GM10248 (cell line): ENCODE measurements at places on chromosomes 2 and 18.

DNA sequence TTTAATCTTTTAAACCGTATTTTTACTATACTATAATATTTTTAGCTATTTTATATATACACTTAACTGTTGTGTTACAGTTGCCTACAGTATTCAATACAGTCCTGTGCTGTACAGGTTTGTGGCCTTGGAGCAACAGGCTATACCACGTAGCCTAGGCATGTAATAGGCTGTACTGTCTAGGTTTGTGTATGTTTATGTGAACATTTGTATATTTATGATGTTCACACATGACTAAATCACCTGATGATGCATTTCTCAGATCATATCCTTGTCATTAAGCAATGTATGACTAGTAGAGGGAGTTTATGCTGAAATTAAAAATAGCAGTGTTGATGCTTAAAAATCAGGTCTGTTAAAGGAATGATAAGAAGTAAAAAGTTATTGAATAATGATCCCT is 92.3 kb upstream of the RANBP2 start:
- DNase-seq, result no peak

- no peak for DNase-seq
Observed at GRCh38 chr2:97982621-97983020, 13.1 kb downstream of the TMEM131 start.

DNA sequence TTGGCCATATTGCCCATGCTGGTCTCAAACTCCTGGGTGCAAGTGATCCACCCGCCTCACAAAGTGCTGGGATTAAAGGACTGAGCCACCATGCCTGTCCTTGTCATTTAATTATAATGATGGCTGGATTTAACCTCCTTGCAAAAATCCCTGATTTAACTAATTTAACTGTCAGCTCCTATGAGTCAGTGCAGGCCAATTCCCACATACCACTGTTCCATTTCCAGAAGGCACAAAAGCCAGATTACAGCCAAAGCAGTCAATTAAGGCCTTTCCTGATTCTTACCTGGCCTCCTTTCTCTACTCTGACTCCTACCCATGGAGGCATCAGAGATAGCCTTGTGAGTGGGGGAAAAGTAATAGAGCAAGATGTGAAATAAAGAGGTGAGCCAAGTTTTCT is 12.3 kb upstream of the SLC35F5 start:
- DNase-seq, result no peak

DNA sequence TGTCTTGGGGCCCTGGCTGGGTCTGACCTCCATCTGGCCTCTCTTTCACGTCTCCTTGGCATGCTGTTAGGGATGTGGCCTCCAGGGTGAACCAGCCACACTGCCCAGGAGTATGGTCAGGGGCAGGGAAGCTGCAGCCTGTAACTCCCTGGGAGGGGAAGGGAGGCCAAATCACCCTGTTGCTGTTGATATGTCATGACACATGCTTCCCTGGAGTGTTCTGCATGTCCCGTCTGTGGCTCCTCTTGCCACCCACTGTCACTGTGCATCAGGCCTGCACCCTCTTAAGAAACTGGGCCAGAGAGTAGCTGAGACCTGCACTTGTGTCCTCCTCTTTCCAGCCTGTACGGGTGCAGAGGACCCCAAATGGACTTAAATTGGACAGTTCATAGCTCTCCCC is 221.3 kb downstream of the FHOD3 start:
- DNase-seq, result no peak

GRCh38 chr2:29112379-29112778 is 2.8 kb upstream of the CLIP4 start:
- DNase-seq, result no peak

DNA sequence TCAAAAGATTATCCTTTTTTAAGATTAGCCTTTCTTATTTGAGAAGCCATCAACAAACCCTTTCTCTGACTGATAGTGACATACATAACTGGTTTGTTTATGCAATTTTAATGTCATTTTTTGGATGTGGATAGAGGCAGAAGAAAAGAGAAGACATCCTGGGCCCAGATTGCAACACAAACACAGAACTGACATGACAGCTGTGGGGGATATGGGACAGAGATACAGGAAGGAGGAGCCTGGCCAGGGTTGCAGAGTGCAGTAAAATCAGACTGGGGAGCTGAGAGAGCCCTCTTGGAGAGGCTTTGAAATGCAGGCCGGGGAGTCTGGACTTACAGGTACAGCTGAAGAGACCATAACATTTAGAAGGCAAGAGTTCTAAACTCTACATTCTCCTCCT is 65.1 kb downstream of the SIGLEC15 start:
- DNase-seq, result no peak

DNA sequence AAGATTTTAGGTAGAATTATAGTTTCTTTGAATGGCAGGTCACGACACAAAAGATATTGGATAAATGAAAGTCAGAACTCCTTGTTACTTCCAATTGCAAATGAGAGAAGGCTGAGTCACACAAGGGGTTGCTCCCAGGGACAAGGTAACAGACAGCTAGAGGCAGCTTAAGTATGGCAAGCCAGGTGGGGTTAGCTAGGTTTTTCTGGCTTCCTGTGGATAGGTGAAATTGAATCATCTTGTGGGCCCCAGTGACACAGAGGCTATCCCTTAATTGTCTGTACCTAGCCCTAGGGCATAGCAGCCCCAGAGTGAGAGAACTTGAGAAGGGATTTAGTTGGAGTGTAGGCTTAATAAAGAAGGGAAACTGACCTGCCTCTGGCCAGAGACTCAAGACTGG is 407.7 kb upstream of the SLC8A1 start:
- DNase-seq, result no peak

DNA sequence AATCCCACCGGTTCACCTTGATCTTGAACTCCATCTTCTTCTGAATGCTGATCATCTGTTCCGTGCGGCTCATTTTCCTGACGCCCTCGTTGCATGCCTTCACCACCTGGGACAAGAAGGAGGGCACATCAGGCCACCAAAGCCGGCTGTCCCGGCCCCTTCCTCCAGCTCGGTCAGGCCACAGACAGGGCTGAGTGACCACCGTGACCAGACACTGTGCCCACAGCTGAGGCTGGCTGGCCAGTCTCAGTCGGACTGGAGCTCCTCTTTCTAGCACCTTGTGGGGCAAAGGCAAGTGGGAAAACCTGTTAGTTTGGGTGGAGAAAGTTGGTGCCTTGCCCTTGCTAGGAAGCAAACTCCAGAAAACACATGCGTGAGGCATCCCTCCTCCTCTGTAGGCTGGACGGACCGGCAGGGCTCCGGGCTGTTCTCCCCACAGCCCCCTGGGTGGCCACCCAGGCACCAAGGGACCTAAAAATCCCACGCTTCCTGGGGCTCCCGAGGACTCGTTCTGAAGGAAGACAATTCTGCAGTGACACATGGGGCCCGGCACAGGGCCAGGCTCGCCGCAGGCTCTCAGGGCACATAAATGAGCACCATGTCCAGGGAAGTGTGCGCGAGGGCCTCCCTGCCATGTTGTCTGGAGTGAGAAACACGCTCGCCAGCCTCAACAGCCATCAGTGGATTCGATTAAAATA is 15.3 kb downstream of the SNORC start:
- no peak for DNase-seq

GRCh38 chr2:234650911-234651310 is 154.0 kb upstream of the ARL4C start:
- no peak for DNase-seq

DNA sequence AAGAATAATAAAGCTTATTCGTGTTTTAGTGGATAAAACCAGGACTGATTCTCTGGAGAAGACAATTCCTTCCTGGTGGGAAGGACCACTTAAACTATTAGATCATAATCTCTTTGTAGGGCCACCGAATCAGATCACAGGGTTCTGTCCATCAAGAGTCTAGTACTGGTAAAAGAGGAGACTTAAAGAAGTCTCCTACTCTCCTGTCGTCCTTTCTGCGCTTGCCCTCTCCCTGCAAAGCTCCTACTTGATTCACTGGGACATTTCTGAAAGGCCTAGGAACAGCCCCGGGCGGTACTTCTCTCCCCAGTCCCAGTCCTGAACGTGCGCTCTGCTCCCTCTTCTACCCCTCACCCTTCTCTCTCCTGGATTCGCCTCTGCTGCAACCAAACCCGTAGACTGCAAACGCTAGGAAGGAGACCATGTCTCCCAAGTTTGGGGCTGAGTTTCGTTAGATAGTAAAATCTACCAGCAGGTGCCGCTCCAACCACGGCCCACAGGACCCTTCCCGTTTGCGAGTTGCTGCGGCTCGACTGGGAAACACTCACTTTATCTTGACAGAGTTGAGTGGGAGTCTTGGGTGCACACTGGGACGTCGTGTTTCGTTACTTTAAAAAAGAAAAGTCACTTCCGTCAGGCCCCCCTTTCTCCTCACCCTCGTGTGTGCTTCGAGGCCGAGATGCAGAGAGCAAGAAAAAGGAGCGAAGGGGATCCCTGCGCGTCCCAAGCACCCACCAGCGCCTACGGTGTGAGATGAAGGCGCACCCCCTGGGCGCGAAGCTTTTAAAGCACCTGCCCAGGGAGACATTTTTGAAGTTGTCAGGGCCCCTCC is 923 bp downstream of the FIGLA start:
- DNase-seq, result peak; percentile 69

- no peak for DNase-seq
Observed at GRCh38 chr18:22858121-22858520, 75.0 kb upstream of the RBBP8 start.

GRCh38 chr2:227349989-227350612 is 25.1 kb downstream of the MFF start:
- no peak for DNase-seq

GRCh38 chr2:189076572-189076971 is 102.4 kb downstream of the COL3A1 start:
- DNase-seq, result no peak

- no peak for DNase-seq
Observed at GRCh38 chr2:46850742-46851141, 64.9 kb downstream of the MCFD2 start.

GRCh38 chr2:110820128-110820527 is 87.8 kb downstream of the ACOXL start:
- DNase-seq, result no peak

- peak; percentile 17 for DNase-seq
Observed at GRCh38 chr2:227942021-227942420, 70.6 kb downstream of the DAW1 start.

GRCh38 chr2:46811379-46812310 is 104.0 kb downstream of the MCFD2 start:
- no peak for DNase-seq

DNA sequence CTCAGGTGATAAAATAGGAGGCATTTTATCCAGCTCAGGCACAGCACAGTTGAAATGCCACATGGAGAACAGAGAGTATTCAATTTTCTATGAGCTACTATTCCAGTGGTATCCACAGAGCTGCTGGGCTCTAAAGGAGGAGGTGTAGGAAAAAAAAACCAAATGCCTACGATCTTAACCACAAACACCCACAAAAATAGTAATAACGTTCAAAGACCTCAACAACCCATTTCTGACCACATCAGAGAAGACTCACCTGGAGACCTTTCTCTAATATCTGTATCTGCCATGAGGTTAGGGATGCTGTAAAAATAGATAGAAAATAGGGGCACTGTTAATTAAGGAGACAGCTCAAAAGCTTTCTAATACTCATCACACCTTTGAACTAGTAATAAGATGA is 294.6 kb upstream of the PARD3B start:
- no peak for DNase-seq

- no peak for DNase-seq
Observed at GRCh38 chr2:17821535-17822444, 5.5 kb downstream of the MSGN1 start.

GRCh38 chr2:56671973-56672569 is 488.3 kb downstream of the CCDC85A start:
- no peak for DNase-seq

DNA sequence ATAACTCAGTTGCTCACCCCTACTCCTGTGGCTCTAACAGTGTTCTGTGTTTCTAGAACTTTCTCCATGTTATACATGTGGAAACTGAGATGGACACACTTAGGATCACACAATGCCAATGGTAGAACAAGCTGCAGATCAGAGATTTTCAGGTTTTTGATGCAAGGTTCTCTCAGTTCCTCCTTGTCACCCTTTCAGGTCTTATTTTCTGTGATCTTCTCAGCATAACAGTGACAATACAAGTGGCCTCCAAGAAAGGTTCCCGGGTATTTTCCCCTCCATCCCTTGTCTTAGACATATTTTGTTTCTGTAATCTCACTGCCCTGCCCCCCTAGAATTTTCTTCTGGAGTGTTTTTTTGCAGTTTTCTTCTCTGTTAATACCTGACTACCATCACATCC is 6.2 kb upstream of the MGAT5 start:
- no peak for DNase-seq

- no peak for DNase-seq
Observed at GRCh38 chr2:30266705-30267104, 35.4 kb downstream of the LBH start.

DNA sequence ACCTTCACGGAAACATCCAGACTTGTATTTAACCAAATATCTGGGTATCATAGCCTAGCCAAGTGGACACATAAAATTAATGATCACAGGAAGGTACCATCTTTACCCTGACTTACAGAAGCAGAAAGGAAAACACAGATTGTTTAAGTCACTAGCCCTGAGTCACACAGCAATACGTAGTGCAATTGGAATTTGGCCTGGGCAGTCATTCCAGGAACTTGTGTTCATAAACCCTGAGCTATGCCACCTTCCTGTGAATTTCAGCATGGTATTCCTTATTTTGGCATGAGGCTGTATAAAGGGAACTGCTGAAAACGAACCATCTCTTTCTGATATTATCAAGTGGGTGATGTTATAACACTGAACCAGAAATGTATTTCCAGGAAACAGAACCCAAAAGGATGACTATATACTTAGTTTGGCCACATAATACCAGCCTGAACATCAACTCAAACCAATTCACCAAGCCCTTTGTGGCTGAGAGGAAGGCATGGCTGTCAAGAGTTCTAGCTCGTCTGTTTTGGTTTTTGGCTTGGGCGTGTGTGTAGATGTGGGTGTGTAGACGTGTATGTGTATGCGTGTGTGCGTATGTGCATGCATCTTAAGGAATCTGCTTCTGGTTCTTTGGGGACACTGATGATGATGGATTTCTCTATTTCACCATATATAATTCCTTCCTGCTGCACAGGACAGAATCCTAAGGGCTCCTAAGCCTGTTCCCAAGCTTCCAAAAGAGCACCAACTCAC is 533.4 kb upstream of the ID2 start:
- DNase-seq, result no peak

- DNase-seq, result peak; percentile 52
Observed at GRCh38 chr2:237603718-237604362, 13.3 kb upstream of the RAB17 start.

DNA sequence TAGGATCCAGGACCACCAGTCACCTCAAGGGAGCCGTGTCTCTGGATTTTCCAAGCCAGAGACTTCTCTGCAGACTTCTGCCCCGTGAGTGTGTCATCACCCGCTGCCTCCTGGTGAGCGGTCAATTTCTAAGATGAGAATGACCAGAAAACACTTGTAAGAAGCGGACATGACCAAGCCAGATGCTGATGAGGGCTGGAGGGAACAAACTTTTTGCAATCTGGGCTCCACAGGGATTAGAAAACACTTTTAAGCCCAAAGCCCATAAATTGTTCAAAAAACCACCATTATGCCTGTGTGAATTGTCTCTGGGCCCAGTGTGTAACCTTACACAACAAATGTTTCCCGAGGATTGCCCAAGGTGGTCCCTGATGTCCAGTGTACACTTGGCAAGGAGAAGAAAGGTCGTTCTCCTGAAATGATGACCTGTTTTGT is 5.3 kb upstream of the NPPC start:
- no peak for DNase-seq

GRCh38 chr2:68721482-68722101 is 13.0 kb upstream of the ARHGAP25 start:
- no peak for DNase-seq
